ENCODE measurements at places on chromosomes 2 and 18. TPM values are rescaled to one million over a fixed set of nuclear protein-coding genes. Genes with fewer than 3 reads are reported as not detected.
A peak's percentile ranks its signal among the peaks of the same experiment; 100 is the strongest.

CD8A gene
- total RNA-seq: 2.9 TPM

BMP10 gene
- not detected for total RNA-seq

NETO1 gene
- total RNA-seq: 3.8 TPM

VWA3B gene
- total RNA-seq: 0.36 TPM

- no peaks in the 10 kb centered on the region for H3K36me3 ChIP-seq
- no peak for DNase-seq
- peak overlapping the region; percentile 65 for H3K4me3 ChIP-seq
- H3K4me1 ChIP-seq: no peaks in the 10 kb centered on the region
Measured at GRCh38 chr2:99338029-99338585, 918 bp downstream of the EIF5B start.

DNA sequence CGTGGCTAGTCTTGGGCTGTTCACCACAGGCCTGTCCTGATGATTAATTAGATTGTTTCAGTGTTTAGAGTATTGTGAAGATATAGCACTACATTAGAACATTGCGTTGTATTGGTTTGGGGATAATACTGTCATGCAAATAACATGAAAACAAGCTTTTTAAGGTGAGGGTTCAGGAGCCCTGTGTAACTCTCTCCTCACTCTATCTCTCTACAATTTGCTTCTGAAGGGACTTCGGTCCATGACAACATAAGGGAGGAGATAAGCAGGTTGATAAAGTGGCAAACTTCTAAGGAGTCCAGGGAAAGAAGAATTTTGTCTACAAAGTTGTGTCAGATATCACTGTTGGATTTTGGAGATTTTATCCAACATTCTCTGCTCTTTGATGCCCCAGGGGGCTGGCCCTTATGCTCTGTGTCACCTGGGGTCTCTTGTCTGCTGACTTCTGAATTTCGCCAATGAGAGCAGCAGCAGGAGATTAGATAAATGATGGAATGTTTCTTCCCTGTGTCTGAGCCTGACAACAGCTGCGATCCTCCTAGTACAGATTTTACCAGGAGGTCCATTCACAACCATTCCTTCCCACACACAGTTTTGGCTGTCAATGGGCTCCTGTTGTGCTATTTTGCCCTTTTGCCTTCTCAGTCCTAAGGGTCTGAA lies 3.3 kb downstream of the TNP1 start:
- H3K36me3 ChIP-seq: no peaks in the 10 kb centered on the region
- no peak for DNase-seq
- H3K4me3 ChIP-seq: no peak overlapping the region
- no peaks in the 10 kb centered on the region for H3K4me1 ChIP-seq
- H3K27me3 ChIP-seq: no peaks in the 10 kb centered on the region

GRCh38 chr2:239828192-239828972 lies 196.8 kb downstream of the NDUFA10 start:
- peak; percentile 73 for DNase-seq
- no peak overlapping the region for H3K4me3 ChIP-seq
- no peaks in the 10 kb centered on the region for H3K36me3 ChIP-seq
- H3K4me1 ChIP-seq: no peaks in the 10 kb centered on the region
- H3K27ac ChIP-seq: peak overlapping the region; percentile 64

SF3B1 gene
- total RNA-seq: 281 TPM

GRCh38 chr2:37912616-37913015 lies 12.5 kb upstream of the RMDN2 start:
- H3K4me1 ChIP-seq: no peaks in the 10 kb centered on the region
- no peak for DNase-seq
- no peaks in the 10 kb centered on the region for H3K36me3 ChIP-seq
- no peak overlapping the region for H3K4me3 ChIP-seq

- H3K4me3 ChIP-seq: no peak overlapping the region
- no peak for DNase-seq
- no peaks in the 10 kb centered on the region for H3K4me1 ChIP-seq
- H3K36me3 ChIP-seq: no peaks in the 10 kb centered on the region
Measured at GRCh38 chr2:240421381-240421780, 14.1 kb upstream of the GPC1 start.

DNA sequence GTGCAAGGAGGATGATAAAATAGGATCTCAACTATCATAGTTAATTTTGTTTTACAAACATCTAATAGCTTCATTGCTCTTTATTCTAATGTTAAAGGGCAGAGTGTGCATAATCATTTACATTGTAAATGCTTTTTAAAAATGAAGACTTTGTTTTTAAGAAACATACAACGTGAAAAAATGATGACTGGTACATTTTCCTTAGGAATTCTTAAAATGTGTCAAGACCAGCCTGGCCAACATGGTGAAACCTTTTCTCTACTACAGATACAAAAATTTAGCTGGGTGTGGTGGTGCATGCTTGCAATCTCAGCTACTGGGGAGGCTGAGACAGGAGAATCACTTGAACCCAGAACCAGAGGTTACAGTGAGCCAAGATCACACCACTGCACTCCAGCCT lies 179.0 kb downstream of the PDE1A start:
- no peak overlapping the region for H3K4me3 ChIP-seq
- no peaks in the 10 kb centered on the region for H3K4me1 ChIP-seq
- DNase-seq: no peak
- no peaks in the 10 kb centered on the region for H3K36me3 ChIP-seq

All from aorta (tissue), 5 donors.